RKO (cell line): ENCODE measurements at places on chromosomes 1 and 21.
A peak's percentile ranks its signal among the peaks of the same experiment; 100 is the strongest.

DNA sequence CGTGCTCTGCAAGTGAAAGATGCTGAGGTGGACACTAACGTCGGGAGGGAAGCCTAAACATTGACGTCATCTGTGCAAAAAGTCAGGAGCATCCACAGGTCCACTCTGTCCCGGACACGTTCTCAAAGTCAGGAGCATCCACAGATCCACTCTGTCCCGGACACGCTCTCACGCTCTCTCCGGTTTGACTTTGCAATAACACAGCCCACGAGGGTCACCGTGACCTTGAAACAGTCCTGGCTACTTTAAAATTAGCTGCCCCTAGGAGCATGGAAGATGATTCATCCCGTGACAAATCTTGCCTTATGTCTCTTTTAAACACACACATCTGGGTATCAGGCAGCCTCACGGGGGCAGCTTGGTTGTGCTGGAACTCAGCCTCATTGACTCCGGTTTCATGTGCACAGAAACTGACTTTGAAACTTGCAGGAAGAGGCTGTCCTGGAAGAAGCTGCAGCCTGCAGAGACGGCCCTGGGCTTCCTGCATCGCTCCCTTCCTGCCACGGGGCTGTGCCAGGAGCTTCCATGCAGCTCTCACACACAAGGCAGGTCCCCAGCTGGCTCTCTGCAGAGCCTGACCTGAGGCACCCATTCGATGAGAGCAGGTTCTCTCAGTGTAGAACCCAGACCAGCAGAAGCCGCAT is 18.1 kb upstream of the COL18A1 start:
- peak; percentile 50 for DNase-seq

DNA sequence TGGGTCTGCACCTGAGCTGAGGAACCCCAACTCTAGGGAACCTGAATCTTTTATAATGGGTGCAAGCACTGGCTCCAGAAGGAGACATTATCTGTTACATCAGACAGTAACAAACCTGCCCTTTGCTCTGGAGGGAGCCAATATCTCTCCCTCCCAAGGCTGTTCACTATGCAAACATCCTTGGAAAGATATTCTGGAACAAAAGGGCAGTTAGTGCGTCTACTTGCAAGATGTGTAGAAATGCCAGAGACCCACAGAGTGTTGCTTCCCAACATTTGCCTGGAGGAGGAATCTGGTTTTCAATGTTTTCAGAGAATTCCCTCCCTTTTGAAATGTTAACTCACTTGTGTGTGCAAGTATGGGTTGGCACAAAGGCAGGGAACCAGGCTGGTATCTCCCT is 31.9 kb downstream of the UMODL1 start:
- DNase-seq = no peak

DNA sequence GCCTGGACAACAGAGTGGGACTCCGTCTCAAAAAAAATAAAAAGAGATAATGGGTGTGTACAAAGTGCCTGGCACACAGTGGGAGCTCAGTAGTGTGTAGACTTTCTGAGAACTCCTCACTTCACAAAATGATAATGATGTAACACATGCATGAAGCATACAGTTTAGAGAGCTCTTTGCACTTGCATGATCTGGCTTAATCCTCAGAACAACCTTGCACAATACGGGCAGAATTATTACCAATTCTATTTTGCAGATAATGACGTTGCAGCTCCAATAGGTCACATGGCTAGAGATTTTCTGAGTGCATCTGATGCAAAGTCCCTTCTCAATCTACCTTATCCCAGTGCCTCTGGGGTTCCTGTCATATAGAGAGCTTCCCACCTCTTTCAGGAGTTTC is 71.4 kb downstream of the CD247 start:
- no peak for DNase-seq

GRCh38 chr1:65079941-65080340 is 68.1 kb upstream of the AK4 start:
- peak; percentile 60 for DNase-seq

DNA sequence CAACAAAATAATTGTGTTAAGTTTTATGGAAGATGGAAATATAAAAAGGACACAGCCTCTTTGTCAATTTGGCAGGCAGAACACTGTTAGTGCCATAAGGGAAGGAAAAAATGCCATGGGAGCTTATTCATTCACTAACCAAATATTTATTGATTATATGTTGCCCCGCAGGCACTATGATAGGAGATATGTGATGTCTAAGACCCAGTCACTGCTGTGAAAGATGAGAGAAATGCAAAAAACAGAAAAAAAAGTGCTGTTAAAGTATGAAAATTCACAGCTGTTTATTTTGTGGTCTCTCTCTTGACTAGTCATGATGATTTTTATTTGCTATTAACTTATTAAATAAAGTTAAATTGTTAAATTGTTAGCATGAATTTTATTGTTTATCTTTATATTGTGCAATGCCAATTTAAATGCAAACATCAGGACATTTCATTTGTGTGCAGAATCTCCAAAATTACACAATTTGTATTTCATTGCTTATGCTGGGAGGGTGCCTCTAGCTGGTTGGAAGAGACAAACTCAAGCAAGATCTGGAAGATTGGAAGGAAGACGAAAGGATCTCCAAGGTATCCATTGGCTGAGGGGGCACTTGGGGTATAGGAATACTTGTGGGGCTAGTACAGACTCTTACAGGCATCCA is 17.8 kb upstream of the PTGFR start:
- no peak for DNase-seq

- no peak for DNase-seq
Measured at GRCh38 chr1:226211181-226211821, 12.2 kb upstream of the MIXL1 start.

DNA sequence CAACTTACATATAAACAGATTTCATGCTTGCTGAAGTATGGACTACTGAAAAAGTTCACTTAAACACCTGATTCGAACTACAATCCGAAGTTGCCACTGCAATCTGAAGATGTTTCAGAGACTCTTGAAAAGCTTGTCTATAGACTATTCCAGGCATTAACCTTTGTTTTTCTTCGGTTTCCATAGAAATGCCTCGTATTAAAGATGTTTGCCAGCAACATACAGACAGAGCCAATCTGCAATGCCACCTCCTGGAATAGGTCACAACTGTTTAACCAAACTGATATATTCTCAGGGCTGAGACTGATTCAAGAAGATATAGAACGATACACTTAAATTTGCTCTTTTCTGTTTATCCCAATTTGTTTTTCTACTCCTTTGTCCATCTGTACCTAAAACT is 28.9 kb upstream of the DMRTB1 start:
- no peak for DNase-seq
